K562 (cell line): ENCODE measurements at places on chromosomes 1 and 21.

DNA sequence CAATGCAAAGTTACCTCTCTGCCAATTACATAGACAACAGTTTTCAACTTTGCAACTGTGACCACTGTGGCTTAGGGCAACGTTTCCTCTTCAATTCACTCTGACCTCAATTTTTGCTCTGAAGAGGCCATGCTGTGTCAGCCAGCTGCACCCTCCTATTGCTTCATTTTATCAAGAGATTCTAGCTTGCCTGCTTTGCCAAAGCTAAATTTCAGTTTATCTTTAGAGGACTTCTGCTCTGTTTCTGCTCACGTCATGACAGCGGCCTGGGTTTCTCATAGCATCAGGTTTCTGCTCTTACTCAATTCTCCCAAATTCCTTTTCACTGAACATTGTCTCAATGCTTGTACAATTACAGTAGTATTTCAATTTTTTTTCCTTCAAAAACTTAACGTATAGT lies 154.6 kb downstream of the PLA2G4A start:
- H3K27me3 ChIP-seq = no peaks in the 10 kb centered on the region
- no peaks in the 10 kb centered on the region for H3K36me3 ChIP-seq
- no peaks in the 10 kb centered on the region for H3K4me1 ChIP-seq
- no peak for DNase-seq
- H3K4me3 ChIP-seq = no peak overlapping the region
- no peak overlapping the region for H3K27ac ChIP-seq

GRCh38 chr1:182495693-182496092 lies 45.7 kb downstream of the RGSL1 start:
- H3K36me3 ChIP-seq = no peaks in the 10 kb centered on the region
- DNase-seq = no peak
- no peaks in the 10 kb centered on the region for H3K4me1 ChIP-seq
- no peak overlapping the region for H3K4me3 ChIP-seq

- no peaks in the 10 kb centered on the region for H3K4me1 ChIP-seq
- H3K27ac ChIP-seq = no peak overlapping the region
- H3K4me3 ChIP-seq = no peak overlapping the region
- H3K27me3 ChIP-seq = no peaks in the 10 kb centered on the region
- H3K36me3 ChIP-seq = no peaks in the 10 kb centered on the region
Observed at GRCh38 chr1:63969441-63969901, 195.7 kb downstream of the ROR1 start.

- no peak overlapping the region for H3K4me3 ChIP-seq
- no peaks in the 10 kb centered on the region for H3K36me3 ChIP-seq
- H3K4me1 ChIP-seq = no peaks in the 10 kb centered on the region
- no peak for DNase-seq
Observed at GRCh38 chr1:7552402-7552801, 218.7 kb upstream of the VAMP3 start.

DNA sequence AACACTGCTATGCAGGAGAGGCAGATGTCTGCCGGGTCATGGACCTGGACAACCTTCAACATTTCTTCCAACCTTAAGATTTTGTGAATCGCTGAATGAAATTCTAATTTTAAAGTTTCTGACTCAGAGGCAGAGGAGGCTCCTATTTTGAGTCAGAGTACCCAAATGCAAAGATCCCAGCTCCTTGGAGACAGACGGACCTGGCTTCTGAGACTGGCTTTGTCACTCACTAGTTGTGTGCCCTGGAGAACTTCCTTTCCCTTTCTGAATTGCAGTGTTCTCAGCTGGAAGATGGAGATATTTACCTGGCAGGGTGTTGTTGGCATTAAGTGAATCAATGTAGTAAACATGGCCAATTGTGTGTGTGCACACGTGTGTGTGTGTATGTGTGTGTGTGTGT lies 51.9 kb downstream of the IER5 start:
- no peaks in the 10 kb centered on the region for H3K36me3 ChIP-seq
- no peak for DNase-seq
- no peak overlapping the region for H3K4me3 ChIP-seq
- no peak overlapping the region for H3K27ac ChIP-seq
- H3K27me3 ChIP-seq = no peaks in the 10 kb centered on the region

DNA sequence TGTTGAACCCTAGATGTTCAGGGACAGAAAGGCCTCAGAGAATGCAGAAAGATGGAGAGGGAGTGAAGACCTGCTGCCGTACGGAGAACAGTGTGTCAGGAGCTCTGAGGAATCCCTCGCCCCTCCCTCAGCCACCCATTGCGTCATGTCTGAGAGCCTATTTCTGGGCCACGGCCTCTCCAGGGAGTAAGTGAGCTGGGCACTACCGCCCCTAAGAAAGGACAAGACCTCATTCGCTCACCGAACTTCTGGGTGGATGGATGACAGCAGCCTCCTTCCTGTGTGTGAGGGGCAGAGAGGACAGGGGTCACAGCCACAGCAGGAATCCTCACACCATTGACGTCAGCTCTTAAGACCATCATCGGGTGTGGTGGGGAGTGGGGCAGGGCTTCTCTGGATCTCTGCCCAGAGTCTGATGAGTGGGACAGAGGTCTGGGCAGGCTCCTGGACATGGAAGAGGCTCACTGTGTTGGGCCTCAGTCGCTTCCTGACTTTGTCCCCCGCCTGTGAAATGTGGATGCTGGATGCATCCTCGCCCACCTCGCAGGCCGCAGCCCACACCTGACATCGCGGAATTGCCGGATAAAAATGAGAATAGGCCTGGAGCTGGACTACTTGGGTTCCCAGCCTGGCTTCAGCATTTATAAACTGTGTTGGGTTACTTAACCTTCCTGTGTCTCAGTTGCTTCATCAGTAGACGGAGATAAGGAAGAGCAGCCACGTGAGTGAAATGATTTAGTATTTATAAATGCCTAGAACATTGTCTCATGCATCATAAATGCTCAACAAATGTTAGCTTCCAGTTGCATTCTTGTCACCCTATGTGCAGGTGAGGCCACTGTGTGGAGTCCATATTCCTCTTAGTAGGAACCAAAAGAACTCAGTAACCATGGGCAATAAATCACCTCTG lies 238.6 kb downstream of the TRABD2B start:
- DNase-seq = no peak
- no peak overlapping the region for H3K27ac ChIP-seq
- no peak overlapping the region for H3K4me3 ChIP-seq
- H3K4me1 ChIP-seq = no peaks in the 10 kb centered on the region
